NK-92 treated with Interleukin-12 subunit alpha and Interleukin-12 subunit beta, amount 100 ng/mL, for 24 hours (cell line): ENCODE measurements at places on chromosomes 7 and 10.

DNA sequence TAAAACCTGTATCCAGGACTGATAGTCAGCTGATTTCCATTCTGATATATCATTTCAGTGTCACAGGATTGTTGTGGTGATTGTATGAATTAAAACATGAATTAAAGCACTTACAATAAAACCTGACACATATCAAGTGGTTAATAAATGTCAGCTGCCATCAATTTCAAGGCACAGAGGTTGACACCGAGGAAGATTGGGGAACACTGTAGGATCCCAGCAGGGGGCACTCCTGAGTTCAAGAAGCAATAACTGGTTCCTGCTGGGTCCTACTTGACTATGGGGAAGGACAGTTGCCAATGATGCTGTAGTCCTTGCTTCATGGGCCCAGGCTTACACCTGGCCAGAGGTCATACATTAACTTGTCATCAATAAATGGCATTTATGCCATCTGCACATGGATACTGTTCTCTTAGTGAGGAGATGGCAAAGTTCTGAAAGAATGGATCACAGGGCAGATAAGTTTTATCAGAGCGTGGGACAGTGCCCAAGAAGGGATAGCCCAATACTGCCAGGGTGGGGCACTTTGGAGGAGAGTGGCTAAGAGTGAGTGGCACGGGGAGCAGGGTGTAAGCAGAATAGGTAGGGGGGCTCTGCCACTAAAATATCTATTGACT is 24.1 kb downstream of the FZD1 start:
- DNase-seq: no peak

DNA sequence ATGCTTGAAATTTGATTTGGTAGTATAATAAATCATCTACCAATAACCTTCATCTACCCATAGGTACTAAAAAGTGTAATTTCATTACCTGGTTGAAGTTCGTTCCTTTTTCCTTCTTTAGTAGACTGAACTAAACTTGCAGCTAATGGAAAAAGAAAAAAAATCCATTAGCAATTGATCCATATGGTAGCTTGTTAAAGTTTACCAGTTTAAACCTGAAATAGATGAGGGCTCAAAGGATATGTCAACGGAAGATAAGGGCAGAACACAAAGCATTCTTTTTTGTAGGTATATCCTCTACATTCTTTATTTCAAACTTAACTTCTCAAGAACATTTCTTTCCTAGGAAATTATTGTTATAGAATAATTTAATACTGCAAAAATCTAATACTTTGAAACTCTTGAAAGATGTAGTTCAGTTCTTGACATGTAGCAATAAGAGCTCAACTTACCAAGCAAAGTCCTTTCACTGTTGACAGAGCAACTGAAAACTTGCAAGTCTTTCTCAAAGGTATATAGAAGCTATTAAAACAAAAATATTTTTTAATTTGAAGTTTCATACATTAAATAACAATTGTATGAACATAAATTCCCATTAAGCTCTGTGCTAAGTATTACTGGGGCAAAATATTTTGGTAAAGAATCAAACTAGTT is 19.1 kb downstream of the GSAP start:
- DNase-seq: no peak

DNA sequence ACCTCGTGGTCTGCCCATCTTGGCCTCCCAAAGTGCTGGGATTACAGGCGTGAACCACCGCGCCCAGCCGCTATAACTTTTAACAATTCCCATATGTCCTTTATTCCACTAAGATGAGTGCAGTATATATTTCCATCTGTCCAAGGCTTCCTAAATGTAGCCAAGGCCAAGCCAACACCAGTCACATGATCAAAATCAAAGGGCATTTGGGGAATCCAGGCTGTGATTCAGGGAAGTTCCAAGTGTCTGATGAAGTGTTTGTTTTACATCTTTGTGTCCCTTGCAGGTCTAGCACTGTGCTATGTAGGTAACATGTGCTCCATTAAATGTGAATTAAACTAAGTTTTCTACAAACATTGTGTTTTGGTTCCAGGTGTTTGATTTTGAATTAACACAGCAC is 20.8 kb downstream of the AKR1E2 start:
- DNase-seq: no peak

- DNase-seq: no peak
Observed at GRCh38 chr7:44470135-44470479, 20.4 kb downstream of the NUDCD3 start.

- DNase-seq: no peak
Observed at GRCh38 chr10:75398200-75398691, 3.3 kb downstream of the ZNF503 start.

DNA sequence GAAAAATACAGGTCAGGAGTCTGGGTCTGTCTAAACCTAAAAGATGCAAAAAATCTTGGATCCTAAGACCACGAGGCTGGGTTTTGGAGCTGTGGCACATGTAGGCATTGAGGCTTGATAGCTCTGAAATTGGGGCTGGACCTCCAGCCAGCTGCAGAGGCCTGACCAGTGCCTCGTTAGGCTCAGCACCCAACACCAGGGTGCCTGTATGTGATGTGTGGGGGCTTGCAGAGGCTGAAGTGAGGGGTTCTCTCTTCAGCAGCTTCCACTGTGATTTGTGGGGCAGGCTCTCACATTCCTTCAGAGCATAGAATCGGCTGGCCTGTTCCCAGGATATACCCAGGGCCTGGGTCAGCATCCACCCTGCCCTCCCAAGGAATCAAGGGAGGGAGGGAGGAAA is 247.8 kb downstream of the BUB3 start:
- DNase-seq: no peak

DNA sequence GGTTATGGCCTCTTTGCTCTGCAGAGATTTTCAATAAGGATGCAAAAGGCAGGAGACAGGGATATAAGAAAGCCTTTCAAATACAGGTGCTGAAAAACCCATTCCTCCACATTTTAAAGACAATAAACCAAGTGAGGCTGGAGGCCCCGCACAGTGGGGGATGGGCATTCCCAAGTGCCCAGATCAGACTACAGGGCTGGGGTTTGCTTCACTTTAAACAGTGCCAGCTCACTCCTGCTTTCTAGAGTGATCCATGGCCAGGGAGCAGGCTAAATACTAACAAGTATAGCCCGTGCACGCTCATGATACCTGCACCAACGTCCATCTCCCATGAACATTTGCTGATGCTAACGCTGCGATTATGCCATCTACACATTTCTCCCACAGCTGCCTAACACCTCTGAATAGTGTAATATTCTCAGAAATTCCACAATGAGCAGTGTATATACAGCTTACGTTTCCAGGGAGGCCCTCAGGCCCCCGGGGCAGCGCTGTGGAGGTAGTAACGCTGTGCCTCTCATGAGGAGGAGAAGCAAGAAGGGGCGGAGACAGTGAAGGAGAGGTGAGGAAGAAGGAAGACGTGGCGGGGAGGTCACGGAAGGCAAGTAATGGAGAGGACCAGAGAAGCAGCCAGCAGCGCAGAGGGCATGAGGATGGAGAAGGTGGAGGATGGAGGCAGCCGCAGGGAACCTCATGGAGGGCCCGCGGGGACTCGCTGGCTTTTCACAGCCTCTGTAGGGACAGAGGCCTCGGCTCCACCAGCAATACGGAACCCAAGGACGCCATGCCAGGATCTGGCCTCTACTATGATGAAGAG is 141.7 kb downstream of the USP6NL start:
- no peak for DNase-seq

DNA sequence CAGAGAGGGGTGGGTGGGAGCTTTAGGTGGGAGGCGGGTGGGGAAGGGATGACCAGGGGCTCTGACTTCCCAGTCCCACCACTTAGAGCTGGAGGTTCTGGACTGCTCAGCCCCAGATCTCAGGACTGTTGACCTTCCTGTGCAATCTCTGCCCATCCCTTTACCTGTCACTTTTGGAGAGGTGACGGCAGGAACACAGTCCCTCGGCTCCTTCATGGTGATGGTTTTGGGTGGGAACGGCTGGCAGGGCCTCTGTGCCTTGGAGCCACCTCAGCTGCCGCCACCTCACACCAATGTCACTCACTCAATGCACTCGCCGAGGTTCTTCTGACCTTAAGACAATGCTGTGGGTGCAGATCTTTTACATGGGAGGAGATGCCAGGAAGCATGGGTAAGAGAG is 49.0 kb downstream of the TMEM270 start:
- no peak for DNase-seq

- DNase-seq: no peak
Observed at GRCh38 chr10:20811131-20811530, 86.0 kb downstream of the NEBL start.

DNA sequence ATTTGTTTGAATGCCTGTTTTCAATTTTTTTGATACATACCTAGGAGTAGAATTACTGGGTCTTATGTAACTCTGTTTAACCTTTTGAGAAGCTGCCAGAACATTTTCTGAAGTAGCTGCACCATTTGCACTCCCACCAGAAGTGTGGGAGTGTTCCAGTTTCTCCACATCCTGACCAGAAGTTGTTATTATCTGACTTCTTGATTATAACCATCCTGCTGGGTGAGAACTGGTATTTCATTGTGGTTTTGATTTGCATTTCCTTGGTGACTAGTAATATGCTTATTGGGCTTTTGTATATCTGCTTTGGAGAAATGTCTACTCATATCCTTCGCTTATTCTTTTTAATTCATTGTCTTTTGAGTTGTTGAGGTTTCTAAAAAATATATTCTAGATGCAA is 117.2 kb upstream of the GLCCI1 start:
- no peak for DNase-seq

DNA sequence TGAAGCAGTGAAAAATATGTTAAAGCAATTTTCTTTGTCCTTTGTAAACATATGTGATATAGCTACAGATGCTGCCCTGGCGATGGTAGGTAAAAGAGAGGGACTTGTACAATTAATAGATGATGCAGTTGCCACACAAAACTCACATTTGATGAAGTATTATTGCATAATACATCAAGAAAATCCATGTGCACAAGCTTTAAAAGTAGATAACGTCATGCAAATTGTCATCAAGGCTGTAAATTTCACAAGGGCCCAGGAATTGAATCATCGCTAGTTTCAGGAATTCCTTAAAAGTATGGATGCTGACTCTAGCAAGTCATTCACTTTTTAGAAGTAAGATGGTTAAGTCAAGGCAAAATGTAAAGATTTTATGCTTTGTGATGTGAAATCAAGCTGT is 10.0 kb downstream of the CYP3A5 start:
- no peak for DNase-seq

GRCh38 chr10:35564341-35564968 is 40.7 kb upstream of the GJD4 start:
- DNase-seq: no peak
